ENCODE measurements at places on chromosomes 2 and 18.
A peak's percentile ranks its signal among the peaks of the same experiment; 100 is the strongest.

DNA sequence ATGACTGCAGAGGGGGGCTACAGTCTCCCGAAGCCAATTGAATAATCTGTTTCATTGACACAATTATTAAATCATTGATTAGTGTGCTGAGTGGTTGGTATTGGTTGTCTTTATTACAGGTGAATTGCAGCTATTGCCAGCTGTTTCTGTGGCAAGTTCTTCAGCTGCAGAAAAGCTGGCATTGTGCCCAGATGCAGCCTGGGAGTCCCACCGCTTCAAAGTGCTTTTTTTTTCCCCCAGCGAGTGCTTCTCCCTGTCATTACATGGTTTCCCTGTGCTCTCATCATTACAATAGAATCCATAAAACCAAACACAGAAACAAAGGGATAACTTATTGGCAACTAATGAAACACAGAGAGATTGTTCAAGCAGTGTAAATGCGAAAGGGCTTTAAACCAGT lies 164.7 kb downstream of the GRB14 start:
- no peak for DNase-seq

DNA sequence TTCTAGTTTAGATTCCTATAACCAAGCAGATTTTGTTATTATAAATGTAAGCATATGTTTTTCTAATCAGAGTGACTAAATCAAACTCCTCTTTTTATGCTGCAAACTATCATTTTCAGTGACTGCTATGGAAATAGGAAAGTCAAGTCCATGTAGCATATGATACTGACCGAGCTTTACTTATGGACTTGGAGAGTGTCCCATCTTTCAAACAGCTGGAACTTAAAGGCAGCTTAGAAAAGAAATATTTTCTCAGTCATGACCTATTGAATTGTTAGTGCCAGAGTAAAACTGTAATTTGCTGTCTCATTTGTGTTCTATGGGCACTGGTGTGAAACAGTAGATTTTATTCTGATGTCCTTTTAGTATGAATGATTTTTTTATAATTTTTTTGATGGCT lies 76.7 kb downstream of the PHLPP1 start:
- no peak for DNase-seq

DNA sequence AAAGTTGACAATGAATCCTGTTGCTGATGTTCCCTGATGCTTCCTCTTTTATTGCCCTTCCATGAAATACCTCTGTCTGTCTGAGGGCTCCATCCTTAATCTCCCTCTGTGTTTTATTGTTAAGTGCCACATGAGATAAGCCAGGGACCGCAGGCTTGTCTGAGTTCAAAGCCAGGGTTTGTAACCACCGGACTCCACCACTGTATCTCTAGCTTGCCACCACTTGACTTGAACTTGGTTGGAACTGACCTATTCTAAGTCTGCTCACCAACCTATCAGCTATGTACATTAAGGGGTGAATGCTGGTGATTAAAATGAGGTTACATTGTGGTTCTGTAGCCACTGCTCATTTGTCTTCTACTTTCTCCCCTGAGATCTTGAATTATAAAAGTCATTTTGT lies 328.5 kb upstream of the ZEB2 start:
- no peak for DNase-seq

DNA sequence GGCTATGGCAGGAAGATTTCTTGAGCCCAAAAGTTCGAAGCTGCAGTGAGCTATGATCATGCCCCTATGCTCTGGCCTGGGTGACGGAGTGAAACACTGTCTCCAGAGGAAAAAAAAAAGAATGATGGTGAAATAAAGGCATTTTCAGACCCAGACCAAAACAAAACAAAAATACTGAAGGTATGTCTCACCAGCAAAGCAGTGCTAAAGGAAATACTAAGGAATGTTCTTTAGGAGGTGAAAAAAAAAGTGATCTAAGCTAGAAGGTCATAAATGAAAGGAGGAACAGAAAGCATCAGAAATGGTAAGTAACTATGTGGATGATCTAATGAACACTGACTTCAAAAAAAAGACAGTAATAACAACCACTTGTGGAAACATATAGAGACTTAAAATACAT lies 18.7 kb downstream of the SS18 start:
- DNase-seq = no peak

DNA sequence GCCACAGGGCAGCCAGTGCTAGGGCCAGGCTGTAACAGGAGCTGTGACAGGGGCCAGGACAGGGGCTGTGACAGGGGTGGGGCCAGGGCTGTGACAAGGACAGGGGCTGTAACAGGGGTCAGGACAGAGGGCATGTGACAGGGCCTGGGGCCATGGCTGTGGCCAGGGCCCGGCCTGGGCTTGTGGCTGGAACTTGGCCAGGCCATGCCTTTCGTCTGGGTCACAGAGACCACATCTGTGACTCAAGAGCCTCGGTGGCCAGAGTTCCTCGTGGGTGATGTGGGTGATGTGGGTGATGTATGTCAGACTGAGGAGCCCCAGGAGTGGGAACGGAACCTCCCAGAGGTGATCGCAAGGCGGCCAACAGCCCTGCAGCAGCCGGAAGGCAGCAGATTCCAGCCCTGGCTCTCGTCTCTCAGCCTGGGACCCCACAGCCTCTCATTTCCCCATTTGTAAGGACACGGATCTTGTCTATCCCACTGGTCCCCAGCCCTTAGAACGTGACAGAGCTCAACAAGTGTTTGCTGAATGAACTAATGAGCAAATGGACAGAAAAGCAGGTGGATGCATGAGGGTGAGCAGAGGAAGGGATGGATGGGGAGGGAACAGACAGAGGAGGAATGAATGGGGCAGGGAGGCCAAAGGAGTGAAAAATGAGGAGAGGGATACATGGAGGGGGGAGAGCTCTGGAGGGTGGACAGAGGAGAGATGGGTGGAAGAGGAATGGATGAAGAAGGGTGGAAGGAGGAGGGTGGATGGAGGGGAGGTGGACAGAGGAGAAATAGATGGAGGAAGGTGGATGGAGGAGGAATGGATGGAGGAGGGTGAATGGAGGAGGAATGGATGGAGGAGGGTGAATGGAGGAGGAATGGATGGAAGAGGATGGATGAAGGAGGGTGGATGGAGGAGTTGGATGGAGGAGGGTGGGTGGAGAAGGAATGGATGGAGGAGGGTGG lies 17.3 kb downstream of the ESPNL start:
- DNase-seq = no peak

GRCh38 chr2:15122915-15123314 lies 438.2 kb downstream of the NBAS start:
- DNase-seq = no peak

DNA sequence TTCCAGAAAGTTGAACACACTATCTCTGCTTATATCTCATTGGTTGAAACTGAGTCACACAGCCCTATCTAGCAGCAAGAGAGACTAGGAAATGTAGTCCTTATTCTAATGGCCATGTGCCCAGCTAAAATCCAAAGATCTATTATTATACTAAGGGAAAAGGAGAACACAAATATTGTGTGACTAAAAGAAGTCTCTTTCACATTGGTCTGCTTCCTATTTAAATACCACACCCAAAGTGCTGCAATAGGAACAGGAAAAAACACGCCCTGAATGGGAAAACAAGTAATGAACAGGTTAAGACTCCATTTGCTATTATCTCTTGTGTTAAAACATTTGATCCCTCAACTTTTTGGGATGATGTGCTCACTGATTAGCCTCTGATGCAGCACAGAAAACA lies 86.8 kb upstream of the BARD1 start:
- DNase-seq = no peak

DNA sequence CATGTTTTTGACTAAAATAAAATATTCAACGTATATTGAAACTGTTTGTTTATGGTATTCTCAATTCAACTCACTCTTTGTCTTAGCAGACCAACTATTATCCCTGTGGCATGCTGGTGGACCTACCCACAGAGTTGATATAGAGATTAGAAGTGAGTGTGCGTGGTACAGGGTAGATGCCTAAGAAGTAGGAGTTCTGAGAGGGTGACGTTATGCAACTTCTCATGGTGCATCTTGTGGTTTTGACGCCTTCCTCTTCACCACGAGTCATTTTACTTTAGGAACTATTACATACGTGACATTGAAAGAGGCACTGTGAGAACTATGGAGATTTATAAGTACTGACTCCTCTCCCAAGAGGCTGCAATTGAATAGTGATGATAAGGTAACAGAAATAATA lies 26.6 kb upstream of the NAPG start:
- no peak for DNase-seq

GRCh38 chr2:234459401-234460009 lies 37.4 kb downstream of the ARL4C start:
- DNase-seq = no peak

DNA sequence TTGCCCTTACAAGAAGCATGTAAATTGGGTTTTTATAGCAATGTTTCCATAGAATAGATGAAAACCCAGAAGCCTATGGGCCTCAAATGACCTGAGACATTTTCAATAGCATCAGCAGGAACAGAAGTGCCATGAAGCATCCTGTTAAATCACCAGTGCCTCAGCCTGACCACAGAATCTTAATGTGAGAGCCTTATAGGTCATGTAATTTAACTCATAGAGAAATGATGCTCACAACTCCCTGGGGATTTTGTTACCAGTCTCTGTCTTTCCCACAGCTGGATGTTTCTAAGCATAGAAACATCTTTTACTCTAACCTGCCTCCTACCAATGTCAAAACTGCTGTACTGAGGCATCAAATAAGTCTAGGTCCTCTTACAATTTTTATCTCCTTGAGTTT lies 295.8 kb upstream of the ACVR2A start:
- no peak for DNase-seq

DNA sequence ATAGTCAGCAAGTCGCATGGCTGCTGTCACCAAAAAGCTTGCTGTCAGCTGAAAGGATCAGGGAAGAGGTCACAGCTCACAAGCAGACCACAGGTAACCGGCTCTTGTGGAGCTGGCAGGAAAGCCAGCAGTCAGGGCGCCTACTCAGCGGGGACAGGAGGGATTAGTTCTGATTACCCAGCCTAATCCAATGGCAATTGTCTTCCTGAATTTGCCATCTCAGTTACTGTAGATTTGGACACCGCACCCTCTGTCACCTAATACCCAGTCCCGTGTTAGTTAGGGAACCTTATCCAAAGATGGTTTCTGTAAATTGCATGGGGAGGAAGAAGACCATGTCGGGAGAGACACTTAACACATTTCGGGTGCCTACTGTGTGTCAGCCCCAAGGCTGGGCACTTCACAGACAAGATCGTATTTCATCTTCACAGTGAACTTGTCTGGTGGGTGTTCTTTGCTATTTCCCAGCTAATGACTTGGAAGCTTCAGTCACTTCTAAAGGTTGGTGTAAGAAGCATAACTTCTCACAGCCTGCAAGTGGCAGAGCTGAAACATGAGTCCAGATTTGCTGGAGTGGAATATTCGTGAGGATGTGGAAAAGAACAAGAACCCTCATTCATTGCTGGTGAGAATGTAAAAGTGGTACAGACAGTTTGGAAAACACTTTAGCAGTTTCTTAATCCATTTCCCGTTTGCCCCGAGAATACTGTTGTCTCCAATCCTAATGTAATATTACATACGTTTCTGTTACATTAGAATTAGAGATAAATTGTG lies 9.9 kb downstream of the ALPK2 start:
- DNase-seq = no peak

- DNase-seq = no peak
These were observed 10.5 kb upstream of the LYPD1 start for GRCh38 chr2:132680544-132680943.

DNA sequence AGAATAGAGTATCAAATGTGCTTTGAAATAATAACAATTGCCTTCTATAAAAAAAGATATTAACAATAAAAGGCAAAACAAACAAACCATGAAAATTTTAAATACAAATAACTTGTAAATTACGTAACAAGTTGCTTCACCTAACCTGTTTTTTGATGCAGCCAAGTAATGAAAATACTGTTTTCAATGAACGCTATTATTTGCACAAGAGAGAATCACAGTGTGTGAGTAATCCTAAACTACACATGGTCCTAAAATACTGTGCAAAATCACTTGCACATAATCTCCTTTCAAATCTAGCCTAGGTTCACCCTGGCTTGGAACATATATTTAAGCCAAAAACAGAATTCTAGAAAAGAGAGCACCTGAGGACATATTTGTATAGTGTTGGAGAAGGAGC lies 98.9 kb downstream of the CCDC148 start:
- no peak for DNase-seq

GRCh38 chr2:120443946-120444345 lies 98.0 kb downstream of the INHBB start:
- DNase-seq = no peak

GRCh38 chr18:64720781-64721464 lies 572.0 kb upstream of the LINC00305 start:
- no peak for DNase-seq

DNA sequence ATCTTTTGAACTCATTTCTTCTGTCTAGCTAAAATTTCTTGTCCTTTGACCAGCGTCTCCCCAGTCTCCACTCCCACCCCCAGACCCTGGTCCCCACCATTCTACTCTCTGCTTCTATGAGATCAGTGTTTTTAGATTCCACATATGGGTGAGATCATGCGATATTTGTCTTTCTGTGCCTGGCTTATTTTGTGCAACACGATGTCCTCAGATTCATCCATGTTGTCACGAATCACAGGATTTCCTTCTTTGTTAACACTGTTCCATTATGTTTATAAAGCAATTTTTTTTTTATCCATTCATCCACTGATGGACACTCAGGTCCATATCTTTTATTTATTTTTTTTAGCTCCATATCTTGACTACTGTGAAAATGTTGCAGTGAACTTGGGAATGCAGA lies 16.0 kb upstream of the ACYP2 start:
- DNase-seq = no peak

GRCh38 chr2:208466151-208466919 lies 59.7 kb downstream of the PTH2R start:
- peak; percentile 19 for DNase-seq

DNA sequence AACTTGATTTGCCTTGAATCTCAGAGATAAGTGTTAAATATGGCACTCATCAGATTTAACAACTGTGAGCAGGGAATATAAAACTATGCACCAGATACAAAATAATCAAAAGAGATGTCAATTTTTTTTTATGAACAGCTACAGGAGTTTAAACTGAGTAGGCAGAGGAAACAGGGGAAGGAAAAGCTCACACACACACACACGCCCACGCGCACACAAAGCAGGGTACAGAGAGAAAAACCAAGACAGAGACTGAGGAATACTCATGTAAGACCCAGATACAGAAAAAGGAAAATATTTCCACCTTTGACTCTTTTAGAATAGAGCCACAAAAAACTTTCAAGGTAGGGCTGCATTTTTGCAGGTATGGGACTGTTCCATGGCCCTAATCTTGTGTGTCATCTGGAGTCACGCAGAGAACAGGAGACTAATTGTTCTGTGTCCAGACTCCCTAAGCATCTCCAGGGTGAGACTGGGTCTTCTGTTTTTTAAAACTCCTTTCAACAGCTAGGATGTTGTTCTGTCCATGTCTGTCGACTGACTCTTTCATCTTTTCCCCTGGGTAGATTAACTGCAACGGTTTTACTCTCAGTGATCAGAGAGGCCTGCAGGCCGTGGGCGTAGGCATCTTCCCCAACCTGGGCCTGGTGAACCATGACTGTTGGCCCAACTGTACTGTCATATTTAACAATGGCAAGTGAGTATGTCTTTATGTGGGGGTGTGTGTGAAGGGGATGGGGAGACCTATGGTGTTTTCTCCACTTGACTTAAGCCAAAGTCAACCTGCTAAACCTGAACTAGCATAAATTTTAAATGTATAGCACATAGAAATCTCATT lies 23.0 kb downstream of the SMYD1 start:
- no peak for DNase-seq

GRCh38 chr2:171149986-171150693 lies 10.6 kb downstream of the TLK1 start:
- no peak for DNase-seq
